Mucosa of gallbladder (tissue), 1 donor: ENCODE measurements at places on chromosomes 2 and 18. TPM values are rescaled to one million over a fixed set of nuclear protein-coding genes. Genes with fewer than 3 reads are reported as not detected.

DNA sequence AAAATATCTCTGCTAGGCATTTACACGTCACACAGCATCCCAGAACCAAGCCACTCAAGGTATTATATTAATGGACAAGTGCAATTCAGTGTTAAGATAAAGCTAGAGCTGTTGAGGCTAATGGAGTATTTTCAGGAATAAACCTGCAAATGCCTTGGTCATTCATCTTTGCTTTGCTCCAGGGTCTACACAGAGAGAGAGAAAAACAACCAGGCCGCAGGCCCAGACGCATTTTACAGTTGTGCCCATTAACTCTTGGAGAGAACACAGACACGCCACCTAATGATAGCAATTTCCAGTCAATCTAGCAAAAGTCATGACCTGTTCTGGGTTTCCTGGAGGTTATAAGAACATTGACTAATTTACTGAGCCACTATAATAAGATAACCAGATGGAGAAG lies 829.3 kb downstream of the LRRTM4 start:
- DNase-seq = no peak

DNA sequence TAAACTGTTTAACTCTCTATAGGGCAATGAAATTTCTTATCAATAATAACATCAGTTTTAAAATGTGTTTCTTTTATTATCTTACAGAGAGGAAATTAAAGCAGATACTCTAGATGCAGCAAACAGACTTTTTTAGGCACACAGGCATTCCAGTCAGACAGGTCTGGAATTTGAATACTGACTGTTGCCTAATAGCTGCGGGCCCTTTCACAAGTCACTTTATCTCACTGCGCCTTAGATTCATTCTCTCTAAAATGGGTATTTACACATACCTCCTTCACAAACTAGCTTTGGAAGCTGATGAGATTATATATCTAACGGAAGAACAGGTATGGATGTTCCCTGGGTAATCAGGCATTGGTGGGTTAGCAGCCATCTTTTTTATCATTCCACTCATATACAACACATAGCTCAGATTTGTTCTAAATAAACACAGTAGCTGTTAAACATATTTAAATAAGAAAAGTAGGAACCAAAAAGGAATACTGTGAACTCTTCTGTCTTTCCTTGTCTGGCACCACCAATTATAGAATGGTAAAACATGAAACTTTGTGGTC lies 104.2 kb downstream of the LRP2 start:
- no peak for DNase-seq

DNA sequence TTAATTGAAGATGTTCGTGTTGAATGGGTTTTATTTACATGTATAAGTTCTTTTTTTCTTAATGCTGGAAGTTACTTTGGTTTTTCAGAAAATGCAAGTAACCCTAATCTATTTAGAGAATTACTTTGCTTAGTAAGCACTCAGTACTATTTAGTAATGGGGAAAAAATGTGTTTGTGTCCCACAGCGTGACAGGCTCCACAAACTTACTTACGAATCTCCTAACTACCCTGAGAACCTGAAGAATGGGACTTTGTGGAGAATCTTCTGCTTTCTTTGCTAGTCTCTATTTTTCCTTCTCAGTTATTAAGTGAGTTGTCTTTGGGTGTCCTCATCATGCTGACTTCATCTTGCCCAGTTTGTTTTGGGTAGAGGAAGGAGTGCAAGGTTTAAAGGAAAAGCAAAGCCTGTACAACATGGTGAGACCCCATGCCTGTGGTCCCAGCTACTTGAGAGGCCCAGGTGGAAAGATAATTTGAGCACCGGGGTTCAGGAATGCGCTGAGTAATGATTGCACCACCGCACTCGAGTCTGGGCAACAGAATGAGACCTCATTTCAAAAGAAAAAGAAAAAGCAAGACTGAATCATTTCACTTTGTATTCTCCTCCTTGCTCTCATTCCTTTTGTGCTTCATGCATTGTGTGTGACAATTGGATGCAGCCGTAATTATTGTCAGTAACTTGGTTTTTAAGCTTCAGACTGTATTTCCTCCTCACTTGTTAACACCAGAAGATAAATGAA lies 10.2 kb downstream of the NEDD4L start:
- no peak for DNase-seq

DNA sequence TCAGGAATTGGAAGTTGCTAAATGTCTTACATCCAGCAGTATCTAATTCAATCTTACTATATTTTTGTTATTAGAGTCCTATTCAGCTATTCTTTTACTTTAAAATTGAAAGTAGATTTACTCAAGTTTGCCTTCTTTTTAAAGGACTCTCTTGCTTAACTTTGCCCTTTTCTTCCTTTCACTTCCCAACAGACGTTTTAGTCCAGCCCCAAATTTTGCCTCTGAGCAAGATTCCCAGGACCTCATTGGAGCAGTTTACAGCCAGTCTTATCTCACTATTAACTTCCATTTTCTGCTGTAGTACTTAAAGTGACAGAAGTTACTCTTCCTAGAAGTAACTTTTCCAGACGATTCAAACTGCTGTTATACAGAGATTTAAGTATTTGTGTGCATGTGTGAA lies 1.7 kb upstream of the PRKD3 start:
- DNase-seq = peak; percentile 54

Gene ELOA2
- not detected for total RNA-seq

- no peak for DNase-seq
Observed at GRCh38 chr2:234399451-234400246, 97.2 kb downstream of the ARL4C start.

Gene C2orf78
- total RNA-seq = not detected

- no peak for DNase-seq
Observed at GRCh38 chr2:236754271-236754944, 184.8 kb downstream of the ACKR3 start.

Gene PCARE
- total RNA-seq = not detected

DNA sequence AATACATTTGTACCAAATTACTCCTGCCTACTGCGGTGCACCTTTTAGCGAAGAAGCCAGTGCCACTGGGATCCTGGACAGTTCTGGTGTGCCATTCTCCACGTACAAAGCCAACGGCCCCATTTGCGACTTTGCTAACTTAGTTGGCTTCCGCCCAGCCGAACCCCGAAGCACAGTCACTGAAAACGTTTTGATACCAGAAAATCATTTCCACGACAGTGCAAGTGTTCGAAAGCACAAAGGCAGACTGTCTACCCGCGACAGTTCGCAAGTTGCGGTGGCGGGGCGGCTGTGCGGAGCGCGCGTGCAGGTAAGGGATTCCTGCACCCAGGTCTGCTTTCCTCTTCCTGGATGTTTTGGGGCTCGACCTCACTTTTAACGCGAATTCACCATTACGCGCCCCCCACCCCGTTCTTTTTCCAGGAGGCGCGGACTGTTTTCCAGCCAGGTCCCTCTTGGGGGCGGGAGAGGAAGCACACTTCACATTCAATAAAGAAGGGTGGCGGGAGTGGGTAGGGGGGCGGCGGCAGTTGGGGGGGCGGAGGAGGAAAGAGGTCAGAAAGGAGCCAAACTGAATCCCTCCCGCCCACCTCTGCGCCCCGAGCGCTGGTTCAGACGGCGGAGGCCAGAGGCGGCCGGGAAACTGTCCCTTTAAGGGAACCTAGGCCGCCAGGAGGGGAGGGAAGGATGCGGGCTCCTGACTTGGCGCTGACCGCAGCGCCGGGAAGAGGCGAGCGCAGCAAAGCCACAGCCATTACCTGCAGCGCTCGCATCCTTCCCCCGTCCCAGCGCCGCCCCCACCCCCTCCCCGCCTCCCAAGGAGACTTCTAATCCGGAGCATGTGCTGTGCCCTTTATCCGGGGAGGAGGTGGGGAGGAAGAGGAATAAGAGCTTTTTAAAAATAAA lies 107.4 kb upstream of the KCTD1 start:
- DNase-seq = peak; percentile 44

Gene PARD3B
- total RNA-seq = 28.0 TPM

DNA sequence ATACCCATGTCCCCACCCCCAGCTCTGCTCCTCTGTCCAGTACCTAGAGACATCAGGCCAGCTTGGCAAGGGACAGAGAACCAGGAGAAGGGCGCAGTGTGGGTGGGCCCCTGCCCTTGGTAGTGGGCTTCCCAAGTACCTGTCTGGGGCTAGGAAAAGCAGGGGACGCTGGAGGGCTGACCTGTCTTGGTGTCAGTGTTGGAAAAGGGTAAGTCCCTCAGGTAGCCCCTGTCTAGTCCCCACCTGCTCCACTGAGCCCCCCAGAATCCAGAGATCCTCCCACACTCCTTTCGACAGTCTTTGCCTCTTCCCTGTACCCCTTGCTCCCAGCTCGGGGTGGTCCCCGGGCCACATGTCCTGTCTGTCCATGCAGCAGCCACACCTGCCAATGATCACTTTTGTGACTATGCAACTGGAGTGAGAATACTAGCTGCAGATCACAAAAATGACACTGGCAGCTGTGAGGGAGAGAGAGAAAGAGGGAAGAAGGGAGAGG lies 14.6 kb downstream of the DNAJB2 start:
- DNase-seq = no peak

DNA sequence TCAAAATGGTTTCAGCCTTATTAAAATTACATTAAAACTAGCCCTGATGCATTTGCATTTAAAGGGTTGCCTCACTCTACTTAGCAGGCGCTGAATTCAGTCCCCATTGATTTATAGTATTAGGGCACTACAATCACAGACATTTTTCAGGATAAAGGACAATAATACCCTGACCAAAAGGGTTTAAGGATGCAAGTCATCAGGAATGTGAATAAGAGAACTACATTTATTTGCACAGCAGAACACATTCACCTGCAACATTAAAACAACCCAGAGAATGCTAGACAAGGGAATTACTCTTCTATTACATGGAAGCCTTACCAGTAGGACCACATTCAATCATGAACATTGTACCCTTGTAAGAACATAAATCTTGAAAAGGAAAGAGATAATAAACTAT lies 93.6 kb downstream of the TCF4 start:
- DNase-seq = no peak

DNA sequence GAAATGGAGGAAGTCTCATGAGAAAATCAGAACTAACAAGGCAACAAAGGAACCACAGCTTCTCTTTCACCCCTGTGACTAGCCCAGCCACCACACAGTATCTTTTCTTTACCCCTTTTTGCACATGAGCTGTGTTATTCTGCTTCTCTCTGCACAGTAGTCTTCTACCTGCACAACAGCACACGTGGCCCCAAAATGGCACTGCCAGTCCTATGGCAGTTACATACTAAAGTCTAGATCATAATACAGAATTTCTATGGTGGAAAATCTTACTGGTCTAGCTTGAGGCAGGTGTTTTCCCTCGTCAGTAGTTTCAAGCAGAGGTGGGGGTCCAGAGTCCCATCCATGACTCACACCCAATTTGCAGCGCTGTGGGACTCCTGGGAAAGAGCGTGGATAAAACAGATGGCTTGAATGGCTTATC lies 177.7 kb downstream of the DIS3L2 start:
- DNase-seq = no peak

- DNase-seq = no peak
Observed at GRCh38 chr2:215843579-215843978, 169.8 kb downstream of the MREG start.

GRCh38 chr18:63192885-63193349 lies 126.7 kb downstream of the BCL2 start:
- no peak for DNase-seq

DNA sequence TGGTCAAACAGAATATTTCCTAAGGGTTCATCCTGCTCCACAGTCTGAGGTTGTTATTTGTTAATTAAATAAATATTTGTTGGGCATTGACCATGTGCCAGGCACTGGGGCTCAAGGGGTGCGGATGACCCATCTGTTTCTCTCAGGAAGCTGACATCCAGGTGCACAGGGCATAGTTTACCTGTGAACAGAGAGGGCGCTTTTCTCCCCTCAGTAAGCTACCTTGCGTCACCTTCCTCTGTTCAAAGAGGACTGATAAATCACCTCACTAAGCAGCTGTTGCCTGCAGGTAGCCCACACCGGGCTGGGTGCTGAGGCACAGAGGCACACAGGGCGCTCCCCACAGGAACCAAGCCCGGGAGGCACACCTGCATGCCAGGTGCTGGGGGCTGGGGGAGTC lies 41.6 kb downstream of the SH3RF3 start:
- DNase-seq = no peak

Gene HOXD10
- not detected for total RNA-seq

Gene RIT2
- total RNA-seq = not detected

DNA sequence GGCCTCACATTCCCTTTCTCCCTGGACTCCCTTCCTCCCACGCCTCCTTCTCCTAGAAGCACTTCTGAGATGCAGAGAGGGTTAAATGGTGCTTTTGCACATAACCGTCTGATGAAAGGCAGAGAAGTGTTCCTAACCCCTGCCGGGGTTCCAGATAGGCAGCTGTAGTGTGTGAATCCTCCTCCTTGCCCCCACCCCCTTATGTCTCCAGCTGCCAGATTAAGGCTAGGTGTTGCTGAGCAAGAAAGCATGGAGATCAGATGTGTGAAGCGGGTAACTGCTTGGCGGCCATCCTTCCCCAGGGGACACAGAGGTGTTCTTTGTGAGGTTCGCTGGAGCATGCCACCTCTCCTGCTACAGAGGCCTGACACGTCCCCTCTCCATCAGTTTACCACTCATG lies 88.3 kb downstream of the NRP2 start:
- no peak for DNase-seq

Gene SERPINB10
- not detected for total RNA-seq

DNA sequence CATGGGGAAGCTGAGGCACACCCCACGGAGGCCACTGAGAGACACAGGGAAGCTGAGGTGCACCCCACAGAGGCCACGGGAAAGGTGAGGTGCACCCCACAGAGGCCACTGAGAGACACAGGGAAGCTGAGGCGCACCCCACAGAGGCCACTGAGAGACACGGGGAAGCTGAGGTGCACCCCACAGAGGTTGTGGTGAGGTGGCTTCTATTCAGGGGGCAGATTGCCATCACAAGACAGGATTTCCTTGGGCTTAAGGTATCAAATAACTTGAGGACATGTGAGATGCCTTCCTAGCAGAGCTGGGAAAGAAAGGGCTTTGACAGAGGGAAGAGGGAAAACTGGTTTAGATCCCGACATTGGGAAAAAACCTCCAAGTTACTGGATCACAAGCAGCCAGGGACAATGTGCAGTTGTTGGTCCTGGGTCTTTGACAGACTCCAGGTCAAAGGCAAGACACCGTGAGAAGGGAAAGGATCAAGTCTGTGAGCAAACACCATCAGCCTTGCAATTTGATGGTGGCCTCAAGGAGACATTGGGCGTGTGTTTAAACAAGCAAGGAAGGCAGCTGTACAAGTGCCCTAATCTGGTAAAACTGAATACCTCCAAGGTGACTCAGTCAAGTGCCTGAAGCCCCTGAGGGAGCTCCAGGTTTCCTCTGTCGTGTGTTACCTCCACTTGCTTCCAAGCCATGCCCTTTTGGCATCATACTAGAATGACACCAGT lies 133.2 kb upstream of the EPAS1 start:
- no peak for DNase-seq

- no peak for DNase-seq
Observed at GRCh38 chr2:202609381-202610145, 25.2 kb upstream of the FAM117B start.

DNA sequence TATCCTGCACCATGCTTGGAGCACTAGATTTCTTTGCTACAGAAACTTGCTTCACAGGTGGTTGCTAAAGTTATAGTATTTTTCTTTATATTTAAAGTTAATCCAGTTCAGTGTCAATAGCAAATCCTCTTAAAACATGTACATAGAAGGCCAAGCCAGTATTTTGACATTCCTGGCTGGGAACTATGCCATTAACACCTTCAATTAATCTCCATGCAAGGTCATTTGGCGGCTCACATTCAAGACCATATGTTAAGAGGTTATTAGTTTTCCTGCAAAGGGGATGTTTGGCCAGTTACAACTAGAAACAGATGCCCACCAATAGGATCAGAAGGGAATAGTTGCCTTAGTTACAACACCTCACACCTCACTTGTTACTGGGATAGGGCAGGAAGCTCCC lies 261.3 kb upstream of the MEIS1 start:
- no peak for DNase-seq

Gene CRYGD
- total RNA-seq = not detected

Gene LRP2
- 13.6 TPM for total RNA-seq

- no peak for DNase-seq
Observed at GRCh38 chr18:56202678-56203077, 435.7 kb downstream of the TXNL1 start.
